ENCODE measurements at places on chromosomes 5 and 9.

GRCh38 chr9:120913647-120914264 lies 12.8 kb downstream of the TRAF1 start:
- DNase-seq: peak; percentile 42

- DNase-seq: no peak
These were observed 90.4 kb upstream of the COL5A1 start for GRCh38 chr9:134551176-134551575.

DNA sequence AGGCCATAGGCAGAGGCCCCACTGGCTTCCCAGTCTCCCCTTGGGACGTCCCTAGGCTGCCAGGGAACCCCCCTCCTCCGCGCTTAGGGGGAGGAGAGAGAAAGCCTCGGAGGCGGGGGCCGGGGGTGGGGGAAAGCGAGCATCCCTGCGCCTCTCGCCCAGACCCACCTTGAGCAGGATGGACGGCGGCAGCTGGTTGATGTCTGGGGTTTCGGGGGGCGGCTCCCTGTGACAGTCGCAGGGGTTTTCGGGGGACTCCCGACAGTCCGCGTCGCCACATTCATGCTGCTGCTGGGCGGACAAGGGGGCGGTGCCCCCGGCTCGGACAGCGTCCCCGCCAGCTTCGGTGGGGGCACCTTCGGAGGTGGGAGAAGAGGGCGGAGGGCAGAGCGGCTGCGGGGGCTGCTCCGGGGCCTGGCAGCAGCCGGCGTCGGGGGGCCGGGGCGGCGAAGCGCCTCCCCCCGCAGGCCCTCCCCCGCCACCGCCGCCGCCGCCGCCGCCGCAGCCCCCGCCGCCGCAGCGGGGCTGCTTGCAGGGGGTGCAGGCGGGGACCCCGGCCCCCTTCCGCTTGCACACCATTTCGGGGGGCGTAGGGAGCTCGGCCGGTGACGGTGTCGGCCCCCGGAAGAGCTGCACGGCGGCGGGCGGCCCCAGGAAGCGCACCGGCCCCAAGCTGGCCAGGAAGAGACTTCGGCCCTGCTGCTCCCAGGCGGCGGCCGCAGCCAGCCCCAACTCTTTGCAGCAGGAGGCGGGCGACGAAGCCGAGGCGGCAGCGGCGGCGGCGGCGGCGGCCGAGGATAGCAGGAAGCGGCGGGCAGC lies 1.2 kb downstream of the FBXL17 start:
- peak; percentile 39 for DNase-seq

DNA sequence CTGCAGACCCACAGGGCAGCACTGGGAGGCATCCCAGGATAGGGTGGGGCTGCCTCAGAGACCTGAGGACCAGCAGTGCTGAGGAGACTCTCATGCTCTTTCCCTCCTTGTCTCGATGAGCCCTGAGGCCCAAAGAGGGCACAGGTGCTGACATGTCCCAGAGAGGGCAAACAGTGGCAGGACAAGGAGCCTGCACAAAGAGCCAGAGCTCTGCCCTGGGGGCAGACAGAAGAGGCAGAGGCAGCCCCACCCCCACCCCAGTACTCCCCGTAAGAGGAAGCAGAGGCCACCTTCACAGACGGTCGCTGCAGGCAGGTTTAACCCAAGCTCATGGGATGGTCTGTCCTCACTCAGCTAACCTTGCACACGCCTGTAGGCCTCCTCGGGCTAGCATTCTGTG lies 29.4 kb upstream of the TTLL11 start:
- no peak for DNase-seq

DNA sequence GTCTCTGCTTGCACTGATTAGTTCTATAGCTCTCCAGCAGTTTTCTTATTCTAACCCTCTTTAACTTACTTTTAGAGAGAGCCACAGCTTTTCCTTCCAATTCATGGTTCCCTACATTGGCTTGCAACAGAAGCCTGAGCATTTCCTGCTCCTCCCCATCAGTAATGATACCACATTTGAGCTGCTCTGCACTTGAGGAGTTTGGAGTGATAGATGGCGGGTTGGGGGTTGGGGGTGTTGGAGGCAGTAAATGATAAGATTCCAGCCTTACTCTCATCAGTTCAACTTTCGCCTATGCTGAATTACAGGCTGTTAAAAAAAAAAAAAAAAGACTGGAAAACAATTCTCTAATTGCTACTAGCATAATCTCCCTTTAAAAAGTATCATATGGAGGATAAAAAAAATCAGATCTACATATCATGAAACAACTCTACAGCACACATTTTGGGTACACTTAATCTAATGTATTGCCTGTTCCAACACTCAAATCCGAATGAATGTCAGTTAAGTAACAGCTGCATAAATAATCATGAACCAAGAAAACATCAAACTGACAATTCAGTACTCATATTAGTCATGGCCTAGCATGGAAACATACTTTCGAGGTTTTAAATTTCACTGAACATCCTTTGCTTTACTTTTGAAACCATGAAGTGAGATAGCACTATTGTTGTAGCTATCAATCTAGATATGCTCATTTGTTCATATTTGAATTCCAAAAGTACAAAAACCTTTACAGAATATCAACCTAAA lies 224.7 kb downstream of the NFIB start:
- DNase-seq: no peak

GRCh38 chr5:140220032-140220697 lies 45.2 kb downstream of the CYSTM1 start:
- DNase-seq: no peak

- no peak for DNase-seq
These were observed 27.7 kb upstream of the ZNF622 start for GRCh38 chr5:16493261-16493660.

DNA sequence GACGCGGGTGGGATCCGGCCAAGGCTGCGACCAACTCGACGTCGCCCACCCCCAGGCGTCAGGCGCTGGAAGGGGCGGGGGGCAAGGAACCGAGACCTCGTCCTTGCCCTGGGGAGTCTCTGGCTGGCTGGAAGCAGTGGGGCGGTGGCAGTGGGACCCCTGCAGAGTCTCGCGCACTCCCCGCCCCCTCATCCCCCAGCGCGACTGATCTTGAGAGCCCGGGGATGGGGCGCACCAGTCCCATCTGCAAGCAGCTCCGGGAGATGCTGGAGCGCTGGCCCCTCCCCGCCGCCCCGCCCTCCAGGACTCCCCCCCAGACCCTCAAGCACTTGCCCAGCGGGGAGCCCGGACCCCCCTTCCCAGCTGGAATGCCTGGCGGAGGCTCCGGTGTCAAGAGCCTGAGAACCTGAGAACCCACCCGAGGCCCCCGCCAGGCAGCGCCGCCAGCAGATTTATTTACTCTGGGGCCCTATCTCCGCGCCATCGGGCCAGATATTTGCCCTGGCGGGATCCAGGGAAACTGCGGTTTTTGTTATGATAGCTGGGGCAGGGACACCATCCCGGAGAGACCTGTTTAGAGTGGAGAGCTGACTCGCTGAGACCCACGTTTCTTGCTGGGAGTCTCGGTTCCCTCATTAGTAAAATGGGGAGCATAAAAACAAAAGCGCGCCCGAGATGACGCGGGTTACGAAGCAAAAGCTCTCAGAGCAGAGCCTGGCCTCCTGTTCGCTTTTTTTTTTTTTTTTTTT lies 1.2 kb downstream of the PRRT1B start:
- DNase-seq: no peak

- DNase-seq: no peak
These were observed 365.1 kb upstream of the RIOK2 start for GRCh38 chr5:97547999-97548738.

DNA sequence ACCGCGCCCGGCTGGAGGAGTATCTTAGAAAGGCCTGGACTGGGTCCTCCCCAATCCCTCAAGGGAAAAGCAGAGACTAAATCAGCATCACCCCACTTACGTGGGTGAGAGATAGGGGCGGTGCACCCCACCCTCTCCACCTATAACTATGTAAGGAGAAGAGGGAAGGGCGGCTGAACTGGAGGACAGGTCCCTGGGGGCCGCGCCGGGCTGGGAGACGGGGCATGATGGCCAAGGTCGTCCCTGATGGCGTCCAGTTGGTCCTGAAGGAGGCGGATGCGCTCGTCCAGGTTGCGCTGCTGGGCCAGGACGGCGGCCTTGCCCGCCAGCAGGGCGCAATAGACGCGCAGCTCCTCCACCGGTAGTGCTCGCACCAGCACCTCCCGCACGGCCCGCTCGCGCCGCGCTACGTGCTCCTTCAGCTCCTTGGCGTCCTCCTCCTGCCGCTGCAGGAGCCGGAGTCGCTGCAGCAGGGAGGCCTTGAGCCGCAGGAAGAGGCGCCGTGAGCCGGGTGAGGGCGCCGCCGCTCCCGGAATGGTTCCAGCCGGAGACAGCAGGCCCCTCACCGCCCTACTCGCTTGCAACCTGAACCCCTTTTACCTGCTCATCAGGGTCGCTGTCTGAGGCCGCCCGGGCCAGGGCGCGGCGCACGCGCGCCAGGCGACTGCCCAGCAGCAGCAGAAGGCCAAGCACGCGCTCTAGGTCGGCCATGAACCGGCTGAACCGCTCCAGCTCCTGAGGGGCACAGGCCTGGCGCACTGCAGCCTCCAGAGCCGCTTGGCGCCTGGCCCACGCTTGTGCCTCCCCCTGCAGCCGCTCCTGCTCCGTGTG lies 7.6 kb downstream of the SHROOM1 start:
- no peak for DNase-seq

DNA sequence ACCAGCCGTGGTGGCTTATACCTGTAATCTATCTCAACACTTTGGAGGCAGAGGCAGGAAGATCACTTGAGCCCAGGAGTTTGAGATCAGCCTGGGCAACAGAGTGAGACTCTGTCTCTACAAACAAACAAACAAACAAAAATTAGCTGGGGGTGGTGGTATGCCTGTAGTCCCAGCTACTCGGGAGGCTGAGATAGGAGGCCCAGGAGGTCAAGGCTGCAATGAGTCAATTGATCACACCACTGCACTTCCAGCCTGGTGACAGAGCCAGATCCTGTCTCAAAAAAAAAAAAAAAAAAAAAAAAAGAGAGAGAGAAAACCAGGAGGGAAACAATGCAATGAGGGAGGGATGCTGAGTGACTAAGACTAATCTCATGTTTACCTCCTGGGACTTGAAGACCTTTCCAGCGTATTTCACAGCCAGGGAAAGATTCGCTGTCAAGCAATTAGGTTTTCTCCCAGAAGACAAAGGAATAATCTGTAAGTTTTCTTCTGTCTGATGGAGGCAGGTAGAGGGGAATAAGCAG lies 51.1 kb upstream of the MIER3 start:
- no peak for DNase-seq

DNA sequence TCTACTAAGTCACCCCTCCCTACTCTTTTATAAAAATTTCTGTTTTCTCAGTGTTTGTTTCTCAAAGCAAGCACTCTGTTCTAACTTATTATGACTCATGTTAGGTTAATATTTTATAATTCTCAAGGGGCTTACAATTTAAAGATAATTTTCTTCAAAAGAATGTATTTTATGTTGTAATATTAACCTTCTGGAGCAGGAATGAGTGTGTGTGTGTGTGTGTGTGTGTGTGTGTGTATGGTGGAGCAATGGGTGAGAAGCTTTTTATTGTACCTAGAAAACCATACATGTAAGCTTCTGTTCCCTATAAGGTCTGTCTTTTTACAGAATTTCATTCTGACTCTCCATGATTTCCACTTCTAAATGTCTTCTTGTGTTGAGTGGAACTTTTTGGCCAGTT lies 63.0 kb downstream of the PBX3 start:
- DNase-seq: no peak

GRCh38 chr5:108858959-108859358 lies 111.3 kb downstream of the FER start:
- DNase-seq: no peak

DNA sequence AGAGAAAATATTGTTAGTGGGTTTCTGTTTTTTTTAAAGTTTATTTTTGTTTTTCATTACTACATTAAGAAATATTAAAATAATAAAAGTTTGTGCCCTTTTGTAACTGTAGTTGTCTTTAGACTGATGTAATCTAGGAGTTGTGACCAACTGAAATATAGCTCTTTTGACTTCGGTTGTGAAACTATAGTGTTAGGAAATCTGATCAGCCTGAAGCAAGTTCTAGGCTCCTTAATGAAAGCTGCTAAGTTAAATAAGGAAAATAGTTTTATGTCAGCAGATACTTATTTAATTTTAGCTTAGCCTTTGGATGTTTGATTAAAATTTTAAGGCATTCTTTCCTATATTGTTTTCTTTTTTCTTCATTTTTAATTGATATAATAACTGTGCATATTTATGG lies 14.2 kb downstream of the AP3S1 start:
- DNase-seq: no peak

- DNase-seq: no peak
These were observed 12.8 kb downstream of the AMBP start for GRCh38 chr9:114065304-114065703.

- no peak for DNase-seq
These were observed 59.2 kb upstream of the OTP start for GRCh38 chr5:77697692-77698091.

DNA sequence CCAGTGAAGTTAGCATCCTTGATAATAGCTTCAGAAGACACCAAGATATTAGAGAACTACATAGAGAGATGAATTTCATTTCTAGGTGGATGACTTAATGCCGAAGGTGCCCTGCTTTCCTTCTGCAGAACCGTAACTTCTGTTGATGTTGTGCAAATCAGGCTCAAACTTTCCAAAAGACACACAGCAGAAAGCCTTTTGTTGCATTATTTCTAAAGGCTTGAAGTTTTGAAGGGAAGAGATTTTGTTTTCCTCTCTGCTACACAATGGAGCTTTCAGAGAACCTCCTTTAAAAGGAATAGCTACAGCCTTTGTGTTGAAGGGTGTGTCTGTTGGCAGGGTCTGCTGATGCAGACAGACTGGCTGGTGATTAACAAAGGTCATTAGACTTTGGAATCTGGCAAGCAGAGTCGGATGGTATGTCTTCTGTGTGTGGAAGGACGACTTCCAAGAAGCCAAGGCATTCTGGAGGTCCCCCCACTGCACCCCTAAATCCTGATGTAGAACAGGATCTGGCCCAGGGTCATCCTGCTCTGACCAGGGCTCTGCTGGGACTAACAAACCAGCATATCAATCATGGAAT lies 57.8 kb downstream of the ZNF462 start:
- no peak for DNase-seq

- DNase-seq: no peak
These were observed 309.7 kb downstream of the NSG2 start for GRCh38 chr5:174355208-174355612.

DNA sequence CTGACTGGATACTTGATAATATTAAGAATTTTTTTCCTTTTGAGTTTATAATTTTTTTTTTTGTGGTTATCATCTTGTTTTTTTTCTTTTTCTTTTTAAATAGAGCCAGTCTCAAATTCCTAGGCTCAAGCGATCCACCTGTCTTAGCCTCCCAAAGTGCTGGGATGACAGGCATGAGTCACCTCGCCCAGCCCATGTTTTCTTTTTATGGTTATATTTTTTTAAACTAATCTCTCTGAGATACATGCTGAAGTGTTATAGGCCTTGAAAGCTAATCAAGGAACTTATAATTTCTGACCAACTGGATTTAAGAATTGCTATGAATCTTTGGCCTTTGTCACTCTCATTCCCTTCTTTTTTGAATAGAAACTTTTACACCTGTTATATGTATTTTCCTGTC lies 6.8 kb upstream of the AMACR start:
- DNase-seq: no peak

- no peak for DNase-seq
These were observed 301.6 kb downstream of the NR2F1-AS1 start for GRCh38 chr5:93279296-93279963.

GRCh38 chr5:154356020-154356655 lies 89.7 kb upstream of the SAP30L start:
- DNase-seq: no peak

Data from endothelial cell (in vitro differentiated cells).